H7 (cell line): ENCODE measurements at places on chromosomes 1 and 21. TPM values are rescaled to one million over a fixed set of nuclear protein-coding genes. Genes with fewer than 3 reads are reported as not detected.

ALX3 gene
- total RNA-seq = 0.35 TPM in 1 of 2 replicates, not detected in the other

DYRK3 gene
- 28.3 and 28.4 TPM in 2 replicates for total RNA-seq

NCMAP gene
- 0.10 and 0.11 TPM in 2 replicates for total RNA-seq

MCM3AP gene
- total RNA-seq = 84.8 and 112 TPM in 2 replicates

S100A12 gene
- not detected in 2 replicates for total RNA-seq

IGSF9 gene
- 4.4 and 6.1 TPM in 2 replicates for total RNA-seq

BATF3 gene
- total RNA-seq = 2.5 and 5.8 TPM in 2 replicates

RGS8 gene
- 2.3 and 14.2 TPM in 2 replicates for total RNA-seq

IGFN1 gene
- total RNA-seq = 0.24 TPM in 1 of 2 replicates, not detected in the other

TEDDM1 gene
- total RNA-seq = not detected in 2 replicates

ADAMTS4 gene
- 9.0 and 11.7 TPM in 2 replicates for total RNA-seq

PRAMEF10 gene
- not detected in 2 replicates for total RNA-seq

S100A5 gene
- total RNA-seq = not detected in 2 replicates

OR2M3 gene
- not detected in 2 replicates for total RNA-seq

TCEA3 gene
- total RNA-seq = 0.24 and 0.37 TPM in 2 replicates

SLC30A2 gene
- 0.17 TPM in 1 of 2 replicates, not detected in the other for total RNA-seq

TRIM58 gene
- 0.04 and 0.10 TPM in 2 replicates for total RNA-seq
